ENCODE measurements at places on chromosomes 2 and 18.

DNA sequence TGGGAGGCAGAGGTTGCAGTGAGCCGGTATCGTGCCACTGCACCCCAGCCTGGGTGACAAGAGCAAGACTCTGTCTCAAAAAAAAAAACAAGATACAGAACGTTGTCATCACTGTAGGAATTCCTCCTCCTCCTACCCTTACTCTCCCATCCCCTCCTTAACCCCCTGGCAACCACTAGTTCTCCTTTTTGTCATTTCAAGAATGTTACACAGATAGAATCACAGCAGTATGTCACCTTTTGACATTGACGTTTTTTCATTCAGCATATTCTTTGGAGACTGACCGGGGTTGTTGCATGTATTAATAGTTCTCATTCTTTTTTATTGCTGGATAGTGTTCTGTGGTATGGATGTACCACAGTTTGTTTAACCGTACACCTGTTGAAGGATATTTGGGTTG lies 32.4 kb downstream of the TTLL4 start:
- DNase-seq, result no peak

DNA sequence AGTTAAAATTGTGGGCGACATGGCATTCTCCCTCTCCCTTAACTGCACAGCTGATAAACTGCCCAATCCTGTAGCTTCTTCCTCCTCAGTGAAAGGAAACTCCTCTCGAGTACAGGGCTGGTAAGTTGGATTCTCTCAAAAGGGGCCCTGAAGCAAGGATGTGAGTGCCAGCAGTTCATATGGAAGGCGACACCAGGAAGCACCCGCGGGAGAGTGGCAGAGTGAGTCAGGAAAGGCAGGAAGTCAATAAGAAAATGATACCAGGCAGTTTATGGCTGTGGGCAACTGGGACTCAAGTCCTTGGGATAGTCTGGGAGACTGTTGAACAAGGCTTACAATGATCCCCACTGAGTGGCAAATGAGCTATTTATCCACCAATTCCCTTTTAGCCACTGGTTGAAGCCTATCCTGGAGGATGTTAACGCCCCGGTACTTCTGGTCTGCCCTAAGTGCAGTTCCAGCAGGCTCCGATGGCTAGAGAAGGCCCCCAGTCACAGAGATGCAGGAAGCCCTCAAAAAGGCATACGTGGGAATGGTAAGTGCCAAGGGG lies 34.8 kb downstream of the ABHD3 start:
- no peak for DNase-seq

GRCh38 chr2:142042536-142043199 lies 88.1 kb downstream of the LRP1B start:
- DNase-seq, result no peak

GRCh38 chr2:85913884-85914881 lies 25.4 kb upstream of the ST3GAL5 start:
- DNase-seq, result no peak

DNA sequence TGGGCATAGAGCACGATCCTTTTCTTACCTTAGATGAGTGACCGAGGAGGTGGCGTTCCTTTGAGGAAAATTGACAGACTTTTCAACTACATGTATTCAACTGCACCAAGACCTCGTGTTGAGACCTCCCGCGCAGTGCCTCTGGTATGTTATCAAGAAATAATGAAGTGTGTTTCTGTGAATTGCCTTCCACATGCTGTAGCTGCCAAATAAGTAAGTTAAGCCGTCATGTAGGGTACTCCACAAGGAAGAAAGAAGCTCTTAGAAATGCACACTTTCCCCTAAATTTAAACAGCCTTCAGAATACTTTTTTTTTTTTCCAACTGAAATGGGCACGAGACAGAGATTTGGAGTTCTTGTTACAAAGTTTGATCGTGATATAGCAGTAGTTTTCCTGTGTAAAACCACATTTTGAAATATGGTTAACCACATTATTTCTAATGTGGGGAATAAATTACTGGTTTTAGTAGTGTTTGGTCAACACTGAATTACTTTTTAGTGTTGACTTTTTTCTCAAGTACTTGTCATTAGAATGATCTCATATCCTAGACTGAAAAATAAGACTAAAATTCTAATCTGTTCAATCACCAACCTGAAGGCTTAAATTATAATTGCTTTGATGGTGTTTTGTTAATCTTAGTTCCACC lies 30.5 kb downstream of the PDK1 start:
- DNase-seq, result no peak

DNA sequence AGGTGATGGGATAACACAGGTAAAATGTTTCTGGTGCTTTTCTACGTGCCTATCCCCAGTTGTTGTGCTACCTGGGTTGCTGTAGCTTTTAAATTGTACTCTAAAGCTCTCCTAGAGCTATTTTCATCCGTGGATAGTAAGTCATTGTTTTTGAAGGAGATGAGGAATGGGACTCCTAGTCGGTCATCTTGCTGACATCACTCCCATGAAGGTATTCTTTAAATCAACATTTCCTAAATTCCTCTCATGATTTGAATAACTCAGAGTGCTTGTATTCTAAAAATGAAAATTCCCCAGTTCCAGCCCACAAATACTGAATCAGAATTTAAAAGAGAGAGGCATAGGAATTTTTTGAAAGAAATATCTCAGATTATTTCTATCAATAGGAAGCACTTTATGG lies 44.3 kb downstream of the CCDC148 start:
- no peak for DNase-seq

DNA sequence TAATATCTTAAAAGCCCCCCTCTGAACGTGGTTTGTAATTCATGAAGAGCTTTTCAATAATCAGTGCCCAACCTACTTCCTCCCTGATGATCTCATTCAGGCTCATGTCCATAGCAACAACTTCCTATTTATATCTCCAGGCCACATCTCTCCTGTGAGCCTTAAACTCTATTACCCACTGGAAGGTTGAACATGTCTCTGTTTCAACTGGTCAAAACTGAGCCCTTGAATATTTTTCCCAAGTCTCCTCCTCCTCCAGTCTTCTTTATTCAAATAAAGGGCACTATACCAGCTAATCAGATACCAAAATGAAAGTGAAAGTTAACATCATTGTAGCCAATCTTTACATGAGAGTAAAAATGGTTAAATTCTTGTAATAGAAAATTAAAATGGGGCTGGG lies 63.7 kb upstream of the ITGA4 start:
- no peak for DNase-seq

DNA sequence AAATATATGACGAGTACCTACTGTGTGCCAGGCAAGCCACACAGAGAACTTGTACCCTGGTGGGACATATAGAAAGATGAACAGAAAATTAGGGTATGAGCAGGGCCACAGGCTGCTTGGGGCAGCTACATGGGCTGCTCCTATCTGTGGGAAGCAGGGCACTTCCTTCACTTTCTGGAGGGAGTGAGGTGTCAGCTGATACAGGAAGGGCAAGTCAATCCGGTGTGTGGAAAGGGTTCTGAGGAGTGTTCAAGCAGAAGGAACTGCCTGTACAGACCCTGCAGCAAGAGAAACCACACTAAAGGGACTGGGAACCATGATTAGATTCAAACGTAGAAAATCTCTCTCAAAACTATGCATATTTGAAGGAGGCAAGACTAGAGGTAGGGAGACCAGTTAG lies 58.6 kb upstream of the BCL11A start:
- no peak for DNase-seq

GRCh38 chr2:134949981-134950708 lies 31.5 kb downstream of the CCNT2 start:
- DNase-seq, result no peak

DNA sequence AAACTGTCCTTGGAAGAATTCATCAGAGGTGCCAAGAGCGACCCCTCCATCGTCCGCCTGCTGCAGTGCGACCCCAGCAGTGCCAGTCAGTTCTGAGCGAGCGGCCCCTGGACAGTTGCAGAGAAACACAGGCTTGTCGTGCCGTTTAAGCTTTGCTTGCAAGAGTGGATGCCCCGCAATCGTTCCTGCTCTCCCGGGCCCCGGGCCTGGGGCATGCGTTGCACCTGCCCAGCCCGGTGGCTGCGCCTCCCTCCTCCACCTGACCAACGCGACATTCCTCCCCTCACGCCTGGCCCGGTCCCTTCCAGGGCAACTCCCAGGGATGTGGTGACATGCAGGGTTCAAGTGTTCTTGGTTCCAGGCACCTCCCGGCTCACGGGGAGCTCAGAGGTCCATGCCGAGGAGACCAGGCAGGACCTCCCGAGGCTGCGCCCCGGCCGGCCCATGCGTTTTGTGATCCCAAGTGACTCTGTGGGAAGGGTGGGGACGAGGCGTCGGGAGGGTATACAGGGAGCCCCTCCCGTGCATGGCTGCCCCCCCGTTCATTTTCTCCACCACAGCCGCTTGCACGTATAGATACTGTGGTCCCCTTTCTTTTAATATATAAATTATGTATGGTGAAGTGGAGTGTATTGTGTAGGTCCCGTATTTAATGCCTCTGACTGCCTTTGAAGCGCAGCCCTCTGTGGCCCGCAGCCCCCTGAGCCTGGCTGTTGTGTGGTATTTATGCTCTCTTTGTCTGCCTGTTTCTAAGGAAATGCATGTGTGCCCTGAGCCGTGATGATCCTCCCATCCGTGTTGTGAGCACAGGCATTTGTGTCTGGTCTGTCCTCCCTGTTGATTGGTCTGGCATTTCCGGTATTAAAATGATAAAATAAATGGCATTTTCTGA lies 21.2 kb downstream of the ODC1 start:
- no peak for DNase-seq
